ENCODE measurements at places on chromosomes 12 and 14. TPM values are rescaled to one million over a fixed set of nuclear protein-coding genes. Genes with fewer than 3 reads are reported as not detected.

DNA sequence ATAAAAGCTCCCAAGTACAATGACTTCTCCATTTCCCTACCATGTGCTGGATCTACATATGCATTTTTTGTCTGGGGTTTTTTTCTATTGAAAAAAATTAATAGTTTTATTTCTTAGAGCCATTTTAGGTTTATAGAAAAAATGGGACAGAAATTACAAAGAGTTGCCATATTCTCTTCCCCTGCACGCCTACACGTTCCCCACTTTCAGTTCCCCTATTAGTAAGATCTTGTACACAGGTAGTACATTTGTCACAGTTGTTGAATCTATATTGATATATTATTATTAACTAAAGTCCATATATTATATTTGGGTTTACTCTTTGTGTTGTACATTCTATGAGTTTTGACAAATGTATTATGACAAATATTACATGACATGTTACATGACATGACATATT is 35.7 kb downstream of the SIX6 start:
- no peak for DNase-seq

- DNase-seq = no peak
These were observed 53.9 kb downstream of the MDM2 start for GRCh38 chr12:68861890-68862289.

GRCh38 chr12:43501703-43502102 is 50.3 kb downstream of the ADAMTS20 start:
- no peak for DNase-seq

GRCh38 chr12:1583421-1584078 is 10.8 kb downstream of the FBXL14 start:
- no peak for DNase-seq

GRCh38 chr12:47832263-47832933 is 12.7 kb upstream of the HDAC7 start:
- DNase-seq = no peak

The VDR gene
- 0.65 TPM for total RNA-seq

DNA sequence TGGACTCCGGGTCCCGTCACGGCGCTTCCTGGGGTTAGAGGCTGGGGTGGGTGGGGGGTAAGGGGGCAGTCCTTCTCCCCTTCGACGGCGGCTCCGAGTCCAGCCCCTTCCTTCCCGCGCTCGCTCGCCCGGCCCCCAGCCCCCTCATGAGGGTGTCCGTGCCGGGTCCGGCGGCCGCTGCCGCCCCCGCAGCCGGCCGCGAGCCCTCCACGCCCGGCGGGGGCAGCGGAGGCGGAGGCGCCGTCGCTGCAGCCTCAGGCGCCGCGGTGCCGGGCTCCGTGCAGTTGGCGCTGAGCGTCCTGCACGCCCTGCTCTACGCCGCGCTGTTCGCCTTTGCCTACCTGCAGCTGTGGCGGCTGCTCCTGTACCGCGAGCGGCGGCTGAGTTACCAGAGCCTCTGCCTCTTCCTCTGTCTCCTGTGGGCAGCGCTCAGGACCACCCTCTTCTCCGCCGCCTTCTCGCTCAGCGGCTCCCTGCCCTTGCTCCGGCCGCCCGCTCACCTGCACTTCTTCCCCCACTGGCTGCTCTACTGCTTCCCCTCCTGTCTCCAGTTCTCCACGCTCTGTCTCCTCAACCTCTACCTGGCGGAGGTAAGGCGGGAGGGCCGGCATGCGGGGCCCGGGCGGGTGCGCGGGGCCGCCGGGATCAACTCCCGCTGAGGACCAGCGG is 500 bp downstream of the GPR137C start:
- peak; percentile 69 for DNase-seq

- no peak for DNase-seq
These were observed 78.0 kb downstream of the ATF7IP start for GRCh38 chr12:14443531-14443930.

The SERPINA10 gene
- not detected for total RNA-seq

DNA sequence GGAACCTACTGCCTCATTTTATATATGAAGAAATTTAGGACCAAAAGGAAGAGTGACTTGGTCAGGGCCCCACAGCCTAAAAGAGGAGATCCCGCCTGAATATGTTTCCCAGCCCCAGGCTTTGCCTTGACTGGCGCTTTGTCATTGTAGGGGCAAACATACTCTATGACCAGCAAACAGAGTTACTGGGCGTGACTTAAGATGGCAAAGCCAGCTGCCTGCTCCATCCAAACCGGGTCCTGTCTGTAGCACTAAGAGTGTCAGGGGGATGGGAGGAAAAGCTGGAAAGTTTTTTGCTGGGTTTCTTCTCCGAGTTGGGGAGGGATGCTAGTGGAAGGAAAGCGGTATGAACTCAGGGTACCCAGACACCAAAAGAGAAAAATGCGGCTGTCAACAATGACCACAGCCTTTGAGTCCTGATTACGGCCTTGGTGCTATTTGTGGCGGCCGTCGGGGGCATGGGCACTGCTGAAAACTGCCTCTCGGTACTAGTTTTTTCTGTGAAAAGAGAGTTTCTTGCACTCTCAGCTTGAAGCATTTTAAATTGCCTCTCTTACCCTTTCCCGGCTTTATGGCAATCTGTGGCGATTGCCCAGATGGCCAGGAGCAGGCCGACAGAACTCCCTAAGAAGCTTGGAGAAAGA is 82.7 kb downstream of the PRIMA1 start:
- DNase-seq = no peak

DNA sequence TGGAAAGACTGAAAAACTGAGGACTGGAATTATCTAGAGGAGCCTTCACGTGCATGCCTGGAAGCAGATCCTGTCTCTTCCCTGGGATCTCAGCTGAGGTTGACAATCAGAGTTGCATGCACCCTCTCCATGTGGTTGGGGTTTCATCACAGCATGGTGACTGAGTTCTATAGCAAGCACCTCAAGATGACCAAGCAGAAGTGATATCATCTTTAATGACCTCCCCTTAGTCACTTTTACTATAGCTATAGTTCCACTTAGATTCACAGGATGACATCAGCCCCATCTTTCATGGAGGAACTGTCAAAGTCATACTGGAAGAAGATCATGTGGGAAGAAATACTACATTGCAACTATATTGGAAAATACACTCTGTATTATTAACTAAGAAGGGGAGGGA is 105.8 kb upstream of the ATXN7L3B start:
- no peak for DNase-seq

DNA sequence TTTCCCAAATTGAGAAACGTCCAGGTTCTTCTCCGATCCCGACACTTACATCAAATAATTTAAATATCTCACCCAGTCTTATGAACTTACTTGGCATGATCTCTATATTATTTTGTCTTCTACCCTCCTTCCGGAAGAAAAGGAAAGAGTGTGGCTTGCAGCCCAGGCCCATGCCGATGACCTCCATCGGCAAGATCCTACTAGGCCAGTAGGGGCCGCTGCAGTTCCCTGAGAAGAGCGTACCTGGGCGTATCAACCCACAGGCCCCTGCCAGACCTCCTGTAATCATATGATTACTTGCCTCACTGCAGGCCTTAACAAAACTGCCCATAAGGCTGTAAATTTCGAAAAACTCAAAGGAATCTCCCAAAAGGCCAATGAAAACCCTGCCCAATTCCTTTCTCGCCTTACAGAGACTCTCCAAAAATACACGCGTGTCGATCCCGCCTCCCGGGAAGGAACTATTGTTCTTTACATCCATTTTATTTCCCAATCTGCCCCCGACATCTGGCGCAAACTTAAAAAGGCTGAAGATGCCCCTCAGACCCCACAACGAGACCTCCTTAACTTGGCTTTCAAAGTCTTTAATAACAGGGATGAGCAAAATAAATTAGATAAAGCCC is 69.6 kb downstream of the MOK start:
- DNase-seq = peak; percentile 92

The MAP1LC3B2 gene
- total RNA-seq = 1.5 TPM

GRCh38 chr12:52311285-52311648 is 9.9 kb downstream of the KRT83 start:
- no peak for DNase-seq

DNA sequence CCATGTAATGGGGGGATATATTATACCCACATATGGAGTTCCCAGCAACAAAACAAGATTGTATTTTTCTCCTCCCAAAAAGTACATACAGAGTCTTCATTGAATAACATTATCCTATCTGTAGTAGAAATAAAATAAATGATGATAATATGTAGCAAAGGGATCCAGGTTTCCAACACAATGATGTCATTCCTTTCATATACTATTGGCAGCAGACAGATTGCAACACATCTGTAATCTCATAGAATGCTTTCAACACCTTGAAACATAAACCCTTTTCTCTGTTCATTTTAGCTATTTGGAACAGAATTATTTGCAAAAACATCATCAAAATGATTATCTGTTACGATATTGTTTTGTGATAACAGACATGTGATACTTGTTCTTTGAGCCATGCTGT is 317.6 kb downstream of the DPF3 start:
- no peak for DNase-seq

DNA sequence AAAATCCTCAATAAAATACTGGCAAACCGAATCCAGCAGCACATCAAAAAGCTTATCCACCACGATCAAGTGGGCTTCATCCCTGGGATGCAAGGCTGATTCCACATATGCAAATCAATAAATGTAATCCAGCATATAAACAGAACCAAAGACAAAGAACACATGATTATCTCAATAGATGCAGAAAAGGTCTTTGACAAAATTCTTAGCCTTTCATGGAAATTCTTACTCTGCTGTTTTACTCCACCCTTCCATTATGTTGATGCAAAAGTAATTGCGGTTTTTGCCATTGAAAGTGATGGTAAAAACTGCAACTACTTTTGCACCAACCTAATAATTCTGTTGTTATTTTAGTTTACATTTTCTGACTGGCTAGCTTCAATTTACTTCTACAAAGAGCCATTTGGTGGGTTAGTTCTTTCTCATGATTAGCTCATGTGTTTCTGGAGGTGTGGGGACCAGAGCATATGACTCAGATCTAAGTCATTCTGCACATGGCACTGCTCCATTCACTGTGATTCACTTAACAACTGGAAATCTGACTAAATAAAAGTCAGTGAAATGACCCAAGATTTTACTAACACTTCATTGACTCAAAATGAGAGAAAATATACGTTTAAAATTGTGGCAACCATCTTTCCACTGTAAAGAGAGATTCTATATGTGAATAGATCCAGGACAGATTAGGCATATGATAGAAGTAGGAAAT is 99.9 kb downstream of the TMTC3 start:
- no peak for DNase-seq

DNA sequence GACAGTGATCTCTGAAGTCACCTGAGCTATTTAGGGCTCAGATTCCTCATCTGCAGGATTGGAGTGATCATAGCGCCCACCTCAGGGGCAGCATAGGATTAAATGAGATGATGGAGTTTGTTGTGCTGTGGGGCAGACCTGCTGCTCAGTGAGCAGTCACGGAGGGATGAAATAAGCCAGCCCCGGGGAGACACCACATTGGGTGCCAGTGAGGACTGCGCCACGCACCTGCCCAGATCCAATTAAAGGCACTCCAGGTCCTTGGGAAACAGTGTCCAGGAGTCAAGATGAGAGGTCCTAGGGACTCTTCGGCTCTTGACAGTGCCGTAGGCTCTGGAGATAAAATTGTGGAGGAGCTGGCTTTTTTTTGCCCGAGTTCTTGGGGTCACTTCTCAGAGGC is 166.2 kb downstream of the ADGRD1 start:
- DNase-seq = no peak

The ESYT1 gene
- total RNA-seq = 85.1 TPM

DNA sequence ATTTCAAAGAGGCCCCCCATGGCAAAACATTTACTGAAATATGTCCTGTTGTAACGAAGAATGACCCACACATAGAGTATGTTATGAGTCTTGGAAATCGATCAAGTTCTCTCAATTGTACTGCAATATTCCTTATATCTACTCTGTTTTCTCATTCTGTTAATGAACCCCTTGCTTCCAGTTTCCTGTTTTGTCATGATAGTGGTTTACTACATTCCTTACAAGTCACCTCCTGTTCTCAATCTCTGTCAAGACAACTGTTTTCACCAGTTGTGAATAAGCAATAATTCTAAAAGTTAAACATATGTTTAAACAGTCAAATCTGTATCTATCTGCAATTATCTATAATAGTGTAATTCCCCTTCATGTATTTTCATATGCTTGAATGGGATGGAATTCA is 16.4 kb upstream of the ARID2 start:
- DNase-seq = no peak

The ITGA5 gene
- 19.4 TPM for total RNA-seq

The RD3L gene
- not detected for total RNA-seq

DNA sequence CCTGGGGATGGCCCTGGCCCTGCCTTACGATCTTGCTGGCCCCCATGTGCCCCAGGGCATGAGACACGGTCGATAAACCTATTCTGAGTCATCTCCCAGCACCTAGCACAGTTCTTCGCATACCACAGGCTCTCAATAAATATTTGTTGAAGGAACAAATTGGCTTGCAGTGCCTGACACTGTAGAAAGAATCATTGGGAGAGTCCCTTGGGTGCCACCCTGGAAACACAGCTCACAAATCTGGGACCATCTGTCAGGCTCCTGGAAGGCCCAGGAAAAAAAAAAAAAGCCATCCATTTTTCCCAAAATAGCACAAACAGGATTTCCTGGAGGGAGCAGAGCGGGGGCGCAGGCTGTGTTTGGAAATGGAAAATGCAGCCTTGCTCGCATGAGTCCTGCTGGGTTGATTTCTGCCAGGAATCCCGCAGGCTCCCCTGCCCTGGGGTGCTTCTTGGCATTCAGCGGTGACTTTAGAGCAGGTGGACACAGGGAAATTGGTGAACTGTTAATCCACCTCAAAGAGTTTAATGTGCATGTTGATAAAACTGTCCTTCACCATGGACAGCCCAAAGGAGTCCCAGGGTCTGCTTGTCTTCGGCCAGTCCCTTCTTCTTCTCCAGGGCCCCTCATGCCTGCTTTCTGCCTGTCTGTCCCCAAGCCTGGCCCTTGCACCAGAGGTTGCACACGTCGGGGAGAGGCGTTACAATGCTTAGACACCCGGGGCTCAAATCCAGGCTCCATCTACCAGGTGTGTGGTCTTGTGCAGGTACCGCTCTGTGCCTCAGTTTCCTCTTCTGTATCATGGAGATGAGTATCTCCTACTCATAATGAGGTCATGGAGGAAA is 106.1 kb upstream of the RFLNA start:
- DNase-seq = no peak

GRCh38 chr12:106245767-106246166 is 2.1 kb downstream of the CKAP4 start:
- DNase-seq = no peak

The LGR5 gene
- total RNA-seq = 0.15 TPM

- DNase-seq = no peak
These were observed 31.4 kb downstream of the FLVCR2 start for GRCh38 chr14:75609606-75610475.

The IL26 gene
- not detected for total RNA-seq

GRCh38 chr12:132146772-132147422 is 2.6 kb downstream of the NOC4L start:
- no peak for DNase-seq

DNA sequence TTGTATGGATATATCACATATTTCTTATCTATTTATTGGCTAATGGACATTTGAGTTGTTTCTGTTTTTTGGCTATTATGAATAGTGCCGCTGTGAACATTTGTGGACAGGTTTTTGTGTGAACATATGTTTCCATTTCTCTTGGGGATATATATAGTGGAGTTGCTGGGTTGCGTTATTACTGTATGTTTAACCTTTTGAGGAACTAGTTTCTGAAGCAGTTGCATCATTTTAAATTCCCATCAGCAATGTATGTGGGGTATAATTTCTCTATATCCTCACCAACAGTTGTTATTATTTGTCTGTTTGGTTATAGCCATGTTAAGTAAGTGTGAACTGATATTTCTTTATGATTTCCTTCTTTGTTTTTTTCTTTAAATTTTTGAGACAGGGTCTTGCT is 10.7 kb downstream of the TCTN2 start:
- no peak for DNase-seq

The SIX4 gene
- total RNA-seq = 38.9 TPM

- DNase-seq = no peak
These were observed 109.5 kb downstream of the FOXG1 start for GRCh38 chr14:28875934-28876571.

- DNase-seq = no peak
These were observed 5.5 kb downstream of the LGR5 start for GRCh38 chr12:71445071-71445470.

All from H1 (cell line).